ENCODE measurements at places on chromosomes 4 and X.

DNA sequence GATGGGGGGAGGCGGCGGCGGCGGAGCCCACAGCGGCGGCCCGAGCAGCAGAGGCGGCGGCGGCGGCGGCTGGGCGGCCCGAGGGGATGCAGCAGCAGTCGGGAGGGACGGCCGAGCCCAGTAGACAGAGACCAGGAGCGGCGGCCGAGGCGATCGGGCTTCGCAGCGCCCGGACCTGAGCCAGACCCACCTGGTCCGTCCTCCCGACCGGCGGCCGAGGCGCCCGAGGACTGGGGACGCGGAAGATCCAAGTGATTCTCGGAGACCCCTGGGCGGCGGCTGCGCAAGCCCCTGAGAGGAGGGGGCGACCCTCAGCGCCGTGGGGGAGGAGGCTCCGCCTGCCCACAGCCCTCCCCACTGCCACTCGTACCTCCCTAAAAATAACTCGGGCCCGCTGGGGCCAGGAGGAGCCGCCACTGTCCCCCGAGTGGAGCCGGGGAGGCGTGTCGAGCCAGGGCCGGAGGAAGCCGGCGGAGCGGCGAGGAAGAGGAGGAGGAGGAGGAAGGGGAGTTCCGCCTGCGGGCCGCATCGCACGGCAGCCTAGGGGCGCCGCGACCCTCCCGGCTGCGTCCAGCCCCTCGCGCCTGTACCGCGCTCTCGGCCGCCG lies 608 bp downstream of the RAPGEF2 start:
- DNase-seq = no peak

DNA sequence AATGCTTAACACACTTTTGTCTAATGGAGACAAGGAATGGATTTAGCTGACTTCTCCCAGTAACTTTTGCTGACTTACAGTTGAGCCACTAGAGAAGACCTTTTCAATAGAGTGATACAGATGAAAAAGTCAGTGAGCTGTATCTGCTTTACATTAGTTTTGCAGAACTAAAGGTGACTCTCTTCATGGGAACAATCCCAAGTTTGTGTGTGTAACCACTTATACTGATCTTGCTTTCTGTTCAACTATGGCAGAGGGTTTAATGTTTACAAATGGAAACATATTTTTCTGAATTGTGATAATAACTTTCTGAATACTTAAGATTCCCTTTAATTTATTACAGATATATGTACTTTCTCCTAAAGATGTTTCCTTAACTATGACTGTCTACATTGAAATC lies 182.6 kb upstream of the PUDP start:
- no peak for DNase-seq

DNA sequence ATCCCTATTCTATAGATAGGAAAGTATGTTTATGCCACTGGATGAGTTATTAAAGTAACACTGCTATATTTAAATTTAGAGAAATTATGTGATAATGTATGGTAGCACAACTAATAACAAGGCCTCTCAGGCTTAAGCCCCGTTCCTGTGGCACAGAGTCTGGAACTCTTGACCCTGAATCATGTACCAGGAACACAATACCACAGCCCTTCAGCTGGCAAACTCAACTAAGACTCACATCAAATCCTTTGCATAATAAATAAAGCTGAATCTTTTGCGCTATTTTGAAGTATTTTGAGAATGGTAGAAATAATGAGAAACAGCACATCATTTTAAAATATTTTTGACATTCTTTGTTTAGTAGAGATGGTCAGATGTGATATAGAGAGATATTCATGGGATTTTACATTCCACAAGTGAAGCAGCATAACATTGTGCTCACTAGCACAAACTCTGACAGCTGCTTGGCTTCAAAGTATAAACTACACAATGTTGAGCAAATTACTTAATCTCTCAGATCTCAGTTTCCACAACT lies 478.4 kb upstream of the FAM241A start:
- DNase-seq = no peak

DNA sequence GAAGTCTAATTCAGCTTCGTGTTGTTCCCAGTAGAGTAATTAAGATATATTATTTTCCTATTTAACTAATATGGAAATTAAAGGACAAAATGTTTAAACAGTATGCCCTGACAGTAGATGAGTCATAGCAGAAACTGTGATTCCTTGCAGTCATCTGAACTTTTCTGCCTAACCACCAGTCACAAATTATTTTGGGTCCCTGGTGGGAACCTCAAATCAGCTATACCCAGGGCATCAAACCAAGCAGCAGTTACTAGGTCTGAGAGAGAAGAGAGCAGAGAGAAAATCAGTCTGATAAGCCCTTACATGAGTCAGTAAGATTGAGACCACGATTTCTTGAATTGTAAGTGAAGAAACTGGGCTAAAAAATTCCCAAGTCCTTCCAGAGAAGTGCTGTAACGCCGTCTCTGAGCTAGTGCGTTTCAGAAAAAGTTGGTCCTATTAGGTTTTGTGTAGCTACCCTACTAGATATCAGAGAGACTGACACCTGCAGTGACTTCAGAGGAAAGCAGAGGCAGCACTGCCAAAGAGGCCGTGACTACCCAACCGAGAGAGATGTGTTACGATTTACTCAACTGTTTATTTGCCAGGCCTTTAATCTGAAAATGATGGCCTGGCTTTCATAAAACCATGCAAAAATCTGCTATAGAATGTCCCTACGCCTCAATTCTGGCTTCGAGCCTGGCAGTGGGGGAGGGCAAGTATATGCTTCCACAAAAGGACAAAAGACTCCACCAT lies 21.7 kb upstream of the GPM6A start:
- no peak for DNase-seq

- DNase-seq = no peak
These were observed 63.5 kb downstream of the TMEM131L start for GRCh38 chr4:153529646-153530045.

All from NCI-H2227 treated with DMSO at 0.1 percent for 48 hours (cell line).